ENCODE measurements at places on chromosomes 1 and 21.
A peak's percentile ranks its signal among the peaks of the same experiment; 100 is the strongest.

DNA sequence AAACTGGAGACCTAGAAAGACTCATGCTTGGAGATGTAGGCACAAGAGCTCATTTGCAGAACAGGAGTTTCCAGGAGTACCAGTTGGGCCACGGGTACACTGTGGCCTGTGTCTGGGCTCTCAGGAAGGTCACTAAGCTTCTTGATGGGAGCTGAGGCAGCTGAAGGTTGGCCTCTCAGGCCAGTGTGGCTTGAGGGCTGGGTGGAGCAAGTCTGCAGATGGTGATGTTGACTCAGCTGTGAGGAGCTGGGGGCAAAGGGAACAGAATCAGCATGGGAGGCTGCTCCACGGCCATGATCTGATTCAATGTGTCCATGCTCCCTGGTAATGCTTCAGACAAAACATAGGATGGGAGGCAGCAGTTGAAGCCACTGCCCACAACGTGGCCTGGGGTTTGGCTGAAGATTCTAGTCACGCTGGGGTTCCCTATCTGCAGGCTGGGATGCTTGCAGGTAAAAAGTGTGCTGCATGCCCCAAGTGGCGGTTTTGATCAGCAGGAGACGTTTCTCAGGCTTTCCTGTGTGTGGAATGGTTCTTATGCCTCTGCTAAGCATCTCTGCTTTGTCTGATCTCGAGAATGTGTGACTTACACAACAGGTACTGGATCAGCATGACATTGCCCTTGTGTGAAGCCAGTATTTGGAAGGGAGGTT is 15.4 kb upstream of the TENT5C start:
- peak; percentile 7 for DNase-seq

DNA sequence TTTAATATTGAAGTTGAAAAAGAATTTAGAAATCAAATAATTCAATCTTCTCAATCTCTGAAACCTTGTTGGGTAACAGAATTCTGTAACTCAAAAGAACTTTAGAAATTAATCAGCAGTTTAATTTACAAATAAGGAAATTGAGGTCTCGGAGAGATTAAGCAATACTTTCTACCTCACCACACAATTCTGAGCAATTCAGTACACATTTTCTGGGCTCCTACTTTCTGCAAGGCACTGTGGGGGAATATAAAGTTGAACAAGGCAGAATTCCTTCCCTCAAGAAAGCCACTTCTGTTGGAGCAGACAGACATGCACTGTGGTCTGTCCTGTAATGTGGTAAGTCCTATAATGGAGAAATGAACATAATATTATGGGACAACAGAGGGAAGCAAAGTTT is 47.7 kb downstream of the MEF2D start:
- no peak for DNase-seq

GRCh38 chr21:35792569-35793305 is 267.6 kb downstream of the SETD4 start:
- no peak for DNase-seq

- peak; percentile 45 for DNase-seq
Measured at GRCh38 chr1:151888972-151889570, 20.2 kb downstream of the THEM4 start.

GRCh38 chr1:63698001-63698838 is 75.6 kb upstream of the ROR1 start:
- DNase-seq = no peak

DNA sequence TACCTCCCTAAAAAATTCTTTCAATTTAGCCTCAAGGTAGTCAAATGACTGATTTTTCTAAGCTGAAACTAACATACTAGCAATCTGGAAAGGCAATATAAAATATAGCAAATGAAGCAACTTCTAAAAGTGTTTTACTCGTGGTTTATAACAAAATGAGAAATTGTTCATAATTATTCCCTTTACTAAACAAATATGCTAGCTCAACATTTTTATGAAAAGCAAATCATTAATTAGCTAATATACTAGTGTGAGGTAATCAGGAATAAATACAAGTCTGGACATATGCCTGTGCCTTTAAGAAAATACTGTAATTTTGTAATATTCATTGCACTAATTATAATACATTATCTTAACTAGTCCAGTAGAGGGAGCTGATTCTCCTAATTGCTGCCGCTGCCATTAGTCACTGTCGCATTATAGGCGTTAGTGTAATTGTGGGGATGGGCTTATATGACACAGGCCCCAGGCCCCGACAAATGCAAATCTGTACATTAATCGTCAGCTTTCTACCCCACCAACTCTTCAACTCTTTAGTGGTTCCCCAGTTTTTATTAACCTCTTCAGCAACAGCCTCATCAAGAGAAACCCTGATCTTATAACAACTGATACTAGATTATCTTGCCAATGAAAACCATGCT is 160.9 kb downstream of the GABPA start:
- DNase-seq = peak; percentile 63

- no peak for DNase-seq
Measured at GRCh38 chr1:31862071-31862470, 46.2 kb upstream of the SPOCD1 start.

DNA sequence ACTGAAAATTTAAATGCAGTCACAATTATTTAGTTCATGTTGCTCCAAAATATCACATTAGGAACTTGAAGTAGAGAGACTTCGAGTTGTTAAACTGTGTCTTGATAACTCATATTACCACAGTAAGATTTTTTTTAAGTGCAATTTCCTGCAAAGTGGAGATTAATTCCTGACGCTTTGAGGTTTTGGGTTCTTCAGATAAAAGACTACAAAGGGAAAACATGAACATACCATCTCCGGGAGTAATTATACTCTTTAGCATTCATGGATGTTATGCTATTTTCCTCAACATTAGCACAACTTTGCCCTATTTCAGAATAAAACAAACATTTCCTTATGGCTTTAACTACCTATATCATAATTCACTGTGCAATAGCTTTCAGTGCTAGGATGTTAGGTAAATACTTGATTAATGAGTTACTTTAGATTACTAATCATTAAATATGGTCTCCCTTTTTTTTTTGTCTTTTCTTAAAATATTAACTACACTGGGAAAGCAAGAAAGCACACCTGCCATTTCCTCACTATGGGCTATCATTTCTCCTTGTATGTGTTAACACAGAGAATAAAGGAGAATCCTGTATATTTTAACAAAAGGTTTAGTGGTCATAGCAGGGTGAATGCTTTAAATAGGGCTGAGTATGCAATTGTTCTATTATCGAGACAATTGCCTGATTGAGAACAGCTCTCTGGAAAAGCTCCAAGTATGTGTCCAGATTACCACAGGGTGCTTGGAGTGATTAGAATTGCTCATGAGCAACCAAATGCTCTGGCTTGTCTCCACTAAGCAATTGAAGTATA is 252.5 kb upstream of the C1orf105 start:
- peak; percentile 23 for DNase-seq

DNA sequence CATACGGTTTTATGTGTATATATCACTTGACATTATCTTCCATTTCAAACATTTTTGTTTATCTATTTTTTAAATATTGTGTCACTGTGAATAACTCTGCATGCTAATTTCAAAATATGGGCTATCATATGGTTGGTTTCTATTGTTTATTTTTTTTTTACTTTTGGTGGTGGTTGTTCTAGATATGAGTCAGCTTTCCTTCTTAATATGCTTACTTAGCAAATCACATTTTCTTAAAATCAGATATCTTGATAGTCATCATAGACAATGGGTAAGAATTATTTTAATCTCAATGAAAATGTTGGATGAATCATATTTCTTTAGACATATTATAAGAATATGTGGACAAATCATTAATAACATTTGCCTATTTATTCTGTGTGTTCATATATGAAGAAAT is 881.5 kb downstream of the BRINP3 start:
- no peak for DNase-seq

GRCh38 chr21:27827972-27828371 is 861.1 kb upstream of the ADAMTS5 start:
- peak; percentile 97 for DNase-seq
